ENCODE measurements at places on chromosomes 3 and 15. TPM values are rescaled to one million over a fixed set of nuclear protein-coding genes. Genes with fewer than 3 reads are reported as not detected.

DNA sequence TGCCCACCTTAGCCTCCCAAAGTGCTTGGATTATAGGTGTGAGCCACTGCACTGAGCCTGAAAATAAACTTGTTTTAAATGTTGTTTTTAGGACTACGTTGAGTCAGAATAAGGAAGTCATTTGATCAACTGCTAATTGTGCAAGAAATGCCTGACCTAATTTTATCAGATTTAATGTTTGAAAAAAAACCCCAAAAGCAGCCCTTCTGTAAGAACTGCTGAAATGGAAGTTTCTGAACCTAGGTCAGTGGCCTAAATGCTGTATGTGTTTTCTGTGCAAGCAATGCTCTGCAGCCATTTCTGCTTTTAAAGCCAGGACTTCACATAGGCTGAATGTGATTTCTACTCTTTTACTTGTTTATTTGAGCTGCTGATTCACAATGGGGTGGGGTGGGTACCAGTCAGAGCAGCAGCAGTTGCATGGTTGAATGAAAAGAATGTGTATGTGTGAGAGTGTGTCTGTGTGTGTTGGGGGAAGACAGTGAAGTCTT, 6.6 kb downstream of the GPX1 start:
- DNase-seq, result no peak

DNA sequence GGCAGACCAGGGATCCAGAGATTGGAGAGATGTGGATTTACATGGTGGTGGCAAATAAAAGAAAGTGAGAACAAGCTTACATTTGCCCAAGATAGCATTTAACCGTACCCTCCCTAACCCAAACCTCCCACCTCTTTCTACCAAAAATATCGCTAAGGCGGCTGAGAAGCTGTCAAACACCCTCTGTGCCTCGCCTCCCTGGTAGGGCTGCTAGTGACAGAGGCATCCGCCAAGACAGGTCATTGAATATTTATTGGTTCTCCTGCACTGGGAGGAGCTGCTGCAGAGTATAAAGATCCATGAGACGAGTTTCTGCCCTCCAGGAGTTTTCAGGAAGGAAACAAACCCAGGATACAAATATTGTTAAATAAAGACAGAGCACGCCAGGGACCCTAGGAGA, 107.3 kb upstream of the TMC3 start:
- DNase-seq, result no peak

DNA sequence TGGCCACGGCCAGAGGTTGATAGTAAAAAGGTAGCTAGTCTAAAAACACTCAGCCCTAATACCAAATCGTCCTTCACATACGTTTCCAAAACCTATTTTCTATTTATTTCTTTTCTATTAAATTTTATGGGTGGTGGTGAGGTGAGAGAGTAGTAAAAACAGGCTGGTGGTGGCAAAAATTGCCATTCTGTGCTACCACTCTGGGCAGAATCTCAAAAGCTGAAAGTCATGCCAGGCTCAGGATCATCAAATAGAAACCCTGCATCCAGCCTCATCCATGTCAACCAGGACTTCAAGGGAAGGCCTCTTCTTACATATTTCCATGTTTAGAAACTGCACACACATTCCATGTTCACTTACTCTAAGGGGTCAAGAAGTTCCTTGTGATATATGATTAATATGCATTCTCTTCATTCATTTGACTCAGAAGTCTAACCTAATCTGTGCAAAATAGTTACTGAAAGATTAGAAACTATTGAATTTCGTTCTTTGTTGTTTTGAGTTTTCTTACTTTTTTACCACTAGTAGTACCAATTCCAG, 153.1 kb downstream of the TNIK start:
- DNase-seq, result no peak

DNA sequence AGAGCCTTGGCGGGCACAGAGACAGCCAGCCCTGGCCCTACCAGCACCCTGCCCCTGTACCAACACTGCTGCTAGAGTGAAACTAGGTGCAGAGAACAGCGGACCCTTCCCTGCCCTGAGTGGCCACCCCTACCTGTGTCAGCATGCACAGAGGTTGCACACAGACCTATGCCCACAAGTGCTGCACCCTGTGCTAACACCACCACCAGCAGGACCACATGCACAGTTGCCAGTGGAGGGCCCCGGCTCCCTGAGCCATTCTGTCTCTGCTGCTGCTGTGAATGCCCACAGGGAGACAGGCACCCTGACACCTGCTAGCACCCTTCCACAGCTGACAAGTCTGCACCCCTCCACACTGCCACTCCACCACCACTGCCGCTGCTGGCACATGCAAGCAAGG, 131.8 kb downstream of the NEK11 start:
- no peak for DNase-seq

GRCh38 chr3:197364410-197365071, 66.1 kb upstream of the DLG1 start:
- DNase-seq, result no peak

DNA sequence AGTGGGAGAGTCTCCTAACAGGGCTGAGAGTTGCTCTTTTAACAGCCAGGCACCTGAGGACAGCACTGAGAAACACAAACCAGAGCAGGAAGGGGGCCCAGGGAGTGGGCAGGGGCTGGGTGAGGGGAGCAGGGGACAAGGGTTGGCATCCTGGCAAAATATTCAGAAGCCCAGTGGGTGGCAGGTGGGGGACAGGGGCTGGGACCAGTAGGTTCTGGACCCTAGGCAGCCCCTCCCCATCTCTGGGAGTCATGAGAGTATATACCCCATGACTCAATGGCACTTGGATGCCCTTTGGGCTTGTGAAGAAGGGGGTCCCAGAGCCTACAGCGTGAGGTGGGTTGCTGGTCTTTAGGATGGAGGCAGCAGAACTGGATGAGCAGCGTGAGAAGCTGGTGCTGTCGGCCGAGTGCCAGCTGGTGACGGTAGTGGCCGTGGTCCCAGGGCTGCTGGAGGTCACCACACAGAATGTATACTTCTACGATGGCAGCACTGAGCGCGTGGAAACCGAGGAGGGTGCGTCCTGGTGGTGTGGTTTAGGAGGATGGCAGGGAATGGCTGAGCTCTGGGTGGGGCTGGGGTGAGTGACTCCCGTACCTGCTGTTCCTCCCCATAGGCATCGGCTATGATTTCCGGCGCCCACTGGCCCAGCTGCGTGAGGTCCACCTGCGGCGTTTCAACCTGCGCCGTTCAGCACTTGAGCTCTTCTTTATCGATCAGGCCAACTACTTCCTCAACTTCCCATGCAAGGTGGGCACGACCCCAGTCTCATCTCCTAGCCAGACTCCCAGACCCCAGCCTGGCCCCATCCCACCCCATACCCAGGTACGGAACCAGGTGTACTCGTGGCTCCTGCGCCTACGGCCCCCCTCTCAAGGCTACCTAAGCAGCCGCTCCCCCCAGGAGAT, 24.2 kb downstream of the NBEAL2 start:
- peak; percentile 13 for DNase-seq

GRCh38 chr3:136787349-136787748, 31.6 kb upstream of the SLC35G2 start:
- no peak for DNase-seq

GRCh38 chr3:4065085-4065484, 238.1 kb upstream of the SETMAR start:
- no peak for DNase-seq

DNA sequence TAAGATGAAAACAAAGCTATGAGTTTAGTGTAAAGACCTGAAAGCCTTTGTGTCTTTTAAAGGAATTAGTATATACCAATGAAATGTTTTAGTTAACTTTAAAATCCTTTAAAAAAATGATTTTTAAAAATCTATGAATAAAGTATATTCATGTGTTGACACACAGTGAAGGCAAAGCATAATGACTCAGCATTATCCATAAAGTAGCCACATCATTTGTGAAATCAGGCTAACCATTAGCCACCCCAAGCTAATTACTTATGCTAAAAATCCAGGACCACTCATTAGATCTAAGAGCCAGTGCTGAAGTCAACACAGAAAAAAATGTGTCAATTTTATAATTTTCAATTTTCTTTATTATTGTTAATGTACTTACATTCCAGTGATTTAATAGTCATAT, 310.2 kb downstream of the TBC1D5 start:
- no peak for DNase-seq

- no peak for DNase-seq
Observed at GRCh38 chr3:148682997-148683396, 14.7 kb upstream of the AGTR1 start.

- DNase-seq, result no peak
Observed at GRCh38 chr3:148253713-148254112, 444.0 kb upstream of the AGTR1 start.

- no peak for DNase-seq
Observed at GRCh38 chr3:2896308-2896939, 213.8 kb downstream of the IL5RA start.

DNA sequence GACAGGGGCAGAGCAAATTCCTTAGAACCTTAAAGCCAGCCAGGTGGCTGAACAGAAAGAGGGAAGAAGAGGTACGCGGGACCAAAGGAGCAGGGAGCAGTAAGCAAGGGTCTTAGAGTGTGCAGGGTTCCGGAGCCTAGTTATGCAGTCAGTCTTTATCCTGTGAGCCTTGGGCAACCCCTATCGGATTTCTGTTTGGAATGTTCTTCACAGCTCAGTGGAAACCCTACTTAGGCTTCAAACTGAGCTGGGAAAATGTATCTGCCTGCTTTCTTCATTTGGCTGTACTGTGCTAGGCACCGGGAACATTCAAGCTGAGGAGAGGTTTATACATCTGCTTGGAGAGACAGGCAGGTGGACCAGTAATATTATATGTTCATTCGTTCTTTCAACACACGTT, 37.1 kb downstream of the PSMD6 start:
- no peak for DNase-seq

- no peak for DNase-seq
Observed at GRCh38 chr3:168239287-168239686, 143.6 kb upstream of the GOLIM4 start.

DNA sequence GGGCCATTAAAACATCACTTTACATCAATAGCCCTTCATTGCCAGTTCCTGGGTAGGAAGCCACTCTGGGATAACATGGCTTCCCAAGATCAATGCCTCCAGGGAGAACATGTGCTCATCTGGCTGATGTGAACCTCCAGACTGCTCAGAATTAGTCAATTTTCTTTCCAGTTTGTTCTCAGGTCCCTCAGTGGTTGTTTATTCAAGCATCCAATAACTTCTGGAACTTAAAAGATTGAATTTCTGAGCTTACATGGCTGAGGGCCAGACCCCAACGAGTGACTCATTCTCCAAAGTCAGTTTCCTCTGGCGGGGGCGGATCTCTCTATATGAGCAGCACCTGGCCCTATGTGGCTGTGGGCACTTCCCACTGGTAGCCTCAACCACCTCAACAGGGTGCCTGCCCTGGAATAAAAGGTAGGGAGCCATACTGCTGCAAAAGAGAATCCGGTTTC, 34.0 kb downstream of the LYZL4 start:
- DNase-seq, result peak; percentile 28

DNA sequence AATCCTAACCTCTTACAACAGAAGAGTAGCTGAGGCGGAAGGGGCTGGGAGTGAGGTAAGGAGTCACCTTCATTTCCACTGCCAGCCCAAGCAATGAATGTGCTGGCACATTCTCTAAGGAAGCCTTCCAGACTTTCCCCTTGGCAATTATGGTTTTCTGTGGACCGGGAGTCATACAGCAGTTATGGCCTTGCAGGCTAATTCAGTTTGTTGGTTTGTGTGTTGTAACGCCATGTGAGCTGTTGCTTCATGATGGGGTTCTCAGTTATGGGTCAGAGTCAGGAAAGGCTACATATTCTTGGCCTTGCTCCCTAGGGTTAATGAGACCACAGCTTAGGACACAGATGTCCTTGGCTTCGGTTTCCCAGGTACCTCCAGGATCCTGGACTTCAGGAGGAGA, 137.0 kb downstream of the ADAMTS17 start:
- DNase-seq, result no peak

- no peak for DNase-seq
Observed at GRCh38 chr3:143750841-143751240, 97.4 kb downstream of the SLC9A9 start.

- no peak for DNase-seq
Observed at GRCh38 chr15:66172324-66172980, 81.1 kb downstream of the MEGF11 start.

GRCh38 chr15:55703873-55704301, 39.1 kb downstream of the PRTG start:
- DNase-seq, result no peak

DNA sequence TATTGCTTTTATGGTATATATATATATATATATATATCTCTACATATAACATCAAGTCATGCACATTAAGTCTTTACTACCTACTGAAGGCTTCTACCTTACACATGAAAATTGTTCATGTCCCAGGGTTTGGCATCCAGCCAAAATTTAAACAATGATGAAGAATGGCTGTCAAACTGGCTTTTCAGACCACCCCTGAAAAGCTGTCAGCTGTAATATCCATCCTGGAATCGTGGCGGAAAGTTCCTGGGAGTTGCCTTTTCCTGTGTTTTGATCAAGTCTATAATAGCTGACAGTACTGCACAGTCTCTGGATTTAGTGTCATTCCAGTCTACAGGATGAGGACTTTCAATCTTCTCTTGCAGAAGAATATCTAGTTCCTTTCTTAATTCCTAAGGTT, 48.3 kb downstream of the DHX36 start:
- DNase-seq, result no peak

DNA sequence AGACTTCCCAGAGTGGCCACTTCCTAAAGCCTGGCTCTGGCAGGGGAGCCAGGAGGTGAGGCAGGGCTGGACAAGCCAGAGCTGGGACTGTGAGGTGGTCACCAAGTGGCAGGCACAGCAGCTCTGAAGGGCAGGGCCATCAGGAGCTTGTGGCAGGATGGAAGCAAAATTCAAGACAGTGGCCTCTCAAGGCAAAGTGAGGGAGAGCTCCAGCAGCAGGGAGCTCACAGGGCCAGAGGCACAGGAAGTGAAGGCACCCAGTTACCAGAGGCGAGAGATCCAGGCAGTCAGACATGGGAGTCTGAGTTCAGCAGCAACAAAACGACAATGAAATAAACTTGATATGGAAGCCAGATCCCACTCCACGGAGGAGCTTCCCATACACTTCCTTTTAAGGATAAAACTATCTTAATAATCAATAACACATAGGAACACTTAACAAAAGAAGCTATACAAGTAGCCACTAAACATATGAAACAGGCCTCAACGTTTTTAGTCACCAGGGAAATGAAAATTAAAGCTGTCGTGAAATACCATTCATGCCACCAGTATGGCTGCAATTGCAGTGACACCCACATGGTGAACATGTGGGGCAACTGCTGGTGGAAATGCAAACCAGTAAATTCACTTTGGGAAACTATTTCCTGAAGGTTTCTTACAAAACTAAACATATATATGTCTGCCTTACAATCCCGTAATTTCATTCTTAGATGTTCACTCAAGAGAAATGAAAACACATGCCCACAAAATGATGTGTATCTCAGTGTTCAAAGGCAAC, 35.4 kb upstream of the TMEM158 start:
- DNase-seq, result no peak

CHRM5 gene
- not detected for total RNA-seq

AMT gene
- total RNA-seq, result 29.0 TPM

LRRC49 gene
- total RNA-seq, result 86.6 TPM

DHX36 gene
- 31.9 TPM for total RNA-seq

DPPA4 gene
- total RNA-seq, result not detected

SRP14 gene
- total RNA-seq, result 240 TPM

HCLS1 gene
- 8.7 TPM for total RNA-seq

MED12L gene
- 0.82 TPM for total RNA-seq

KLHL40 gene
- 0.22 TPM for total RNA-seq

ALDH1A2 gene
- total RNA-seq, result 14.0 TPM

NTRK3 gene
- 1.6 TPM for total RNA-seq

PIERCE2 gene
- total RNA-seq, result 8.7 TPM
